ENCODE measurements at places on chromosomes 3 and 15.
A peak's percentile ranks its signal among the peaks of the same experiment; 100 is the strongest.

DNA sequence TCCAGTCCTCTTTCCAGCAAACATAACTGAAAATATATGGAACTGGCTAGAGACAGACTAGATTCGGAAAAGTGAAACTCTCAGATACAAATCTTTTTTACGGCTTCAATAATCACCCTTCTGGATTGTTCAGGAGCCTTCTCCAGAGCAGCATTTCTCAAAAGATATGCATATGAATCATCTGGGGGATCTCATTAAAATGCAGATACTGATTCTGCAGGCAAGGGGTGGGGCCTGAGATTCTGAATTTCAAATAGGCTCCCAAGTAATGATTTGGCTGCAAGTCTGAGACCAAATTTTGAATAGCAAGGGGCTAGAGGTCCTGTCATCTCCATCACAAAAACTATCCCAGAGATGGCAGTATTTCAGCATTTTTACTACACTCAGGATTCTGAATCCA, 165.4 kb downstream of the CTNNB1 start:
- no peak for DNase-seq

DNA sequence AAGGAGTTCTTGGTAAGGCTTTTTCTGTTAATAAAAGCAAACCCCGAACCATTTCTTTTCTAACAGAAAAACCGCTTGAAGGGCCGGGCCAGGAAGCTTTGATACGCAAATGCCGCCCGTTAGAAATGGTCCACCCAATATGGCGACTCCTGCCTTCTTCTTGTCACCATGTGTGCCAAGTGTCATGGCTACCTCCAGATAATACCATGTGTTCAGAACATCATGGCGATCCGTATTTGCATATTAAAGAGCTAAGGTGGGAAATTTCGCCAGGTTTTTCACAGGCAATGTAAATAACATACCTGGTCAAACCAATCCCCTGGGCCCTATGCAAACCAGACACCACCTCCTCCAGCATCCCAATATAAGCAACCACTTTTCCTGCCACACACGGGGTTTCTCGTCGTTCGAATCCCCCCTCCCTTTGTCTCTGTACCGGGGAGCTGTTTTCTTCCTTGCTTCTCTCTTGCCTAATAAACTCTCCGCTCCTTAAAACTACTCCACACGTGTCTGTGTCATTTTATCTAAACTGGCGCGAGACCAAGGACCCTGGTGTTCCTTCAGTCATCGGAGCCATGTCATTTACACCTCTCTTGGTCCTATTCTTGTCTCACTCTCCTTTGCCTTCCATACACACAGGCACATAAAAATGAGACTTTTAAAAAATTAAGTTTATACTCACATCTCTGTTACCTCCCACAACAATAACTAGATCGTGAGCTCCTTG, 34.5 kb downstream of the NCEH1 start:
- DNase-seq = no peak

GRCh38 chr3:105868431-105868741, 426 bp downstream of the CBLB start:
- DNase-seq = peak; percentile 41

DNA sequence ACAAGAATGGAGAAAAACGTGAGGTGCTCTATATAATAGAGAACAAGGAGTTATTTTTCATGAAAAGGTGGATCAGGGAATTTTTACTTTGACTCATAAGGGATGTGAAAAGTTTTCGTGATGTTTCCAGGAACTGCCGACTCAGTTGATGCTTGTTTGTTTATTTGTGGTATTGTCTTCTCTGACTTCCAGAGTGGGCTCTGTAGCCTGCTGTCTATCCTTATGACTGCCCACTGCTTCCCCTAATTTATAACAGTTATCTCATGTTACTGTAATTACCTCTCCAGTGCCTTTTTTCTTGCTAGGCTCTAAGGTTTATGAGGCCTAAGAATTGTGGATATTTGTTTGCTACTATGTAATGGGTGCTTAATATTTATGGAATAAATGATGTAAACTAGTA, 12.3 kb downstream of the ARL13B start:
- DNase-seq = no peak

DNA sequence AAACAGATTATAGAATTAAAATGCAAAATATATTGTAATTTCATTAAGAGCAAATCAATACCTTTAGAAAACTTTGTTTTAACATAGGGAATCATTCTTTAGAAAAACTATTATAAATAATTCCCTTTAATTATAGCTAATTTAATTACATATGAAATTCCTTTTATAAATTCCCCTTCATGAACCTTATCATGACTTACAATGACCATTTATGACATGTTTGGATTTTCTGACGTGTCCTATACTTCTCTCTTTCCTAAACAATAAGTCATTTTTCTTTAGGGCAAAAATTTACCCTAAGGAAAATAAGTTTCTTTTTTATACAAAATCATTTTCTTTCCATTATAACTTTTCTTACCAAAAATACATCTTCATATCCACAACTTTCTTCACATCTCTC, 37.8 kb downstream of the PRR20G start:
- no peak for DNase-seq

DNA sequence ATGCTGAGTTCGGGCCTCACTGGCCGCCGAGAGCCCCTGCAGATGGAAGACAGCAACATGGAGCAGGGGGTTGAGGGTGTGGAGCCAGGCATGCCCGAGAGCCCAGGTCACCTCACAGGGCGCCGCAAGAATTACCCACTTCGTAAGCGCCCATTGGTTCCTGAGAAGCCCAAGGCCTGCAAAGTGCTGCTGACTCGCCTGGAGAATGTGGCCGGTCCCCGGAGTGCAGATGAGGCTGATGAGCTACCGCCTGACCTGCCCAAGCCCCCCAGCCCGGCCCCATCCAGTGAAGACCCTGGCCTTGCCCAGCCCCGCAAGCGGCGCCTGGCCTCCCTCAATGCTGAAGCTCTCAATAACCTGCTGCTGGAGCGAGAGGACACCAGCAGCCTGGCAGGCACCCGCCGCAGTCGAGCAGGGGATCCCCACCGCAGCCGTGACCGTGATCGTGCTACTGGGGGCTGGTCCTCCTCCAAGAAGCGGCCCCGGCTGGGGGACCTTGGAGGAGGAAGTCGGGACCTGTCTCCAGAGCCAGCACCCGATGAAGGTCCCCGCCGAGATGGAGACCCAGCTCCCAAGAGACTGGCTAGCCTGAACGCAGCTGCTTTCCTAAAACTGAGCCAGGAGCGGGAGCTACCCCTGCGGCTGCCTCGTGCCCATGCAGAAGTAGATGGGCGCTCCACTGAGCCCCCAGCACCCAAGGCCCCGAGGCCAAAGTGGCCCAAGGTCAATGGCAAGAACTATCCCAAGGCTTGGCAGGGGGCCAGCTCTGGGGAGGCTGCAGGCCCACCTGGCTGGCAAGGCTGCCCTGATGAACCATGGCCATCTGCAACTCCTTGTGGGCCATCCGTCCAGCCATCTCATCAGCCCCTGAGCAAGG, 12.1 kb upstream of the CHST14 start:
- DNase-seq = no peak

All from mesothelial cell of epicardium (in vitro differentiated cells).